Activated CD4-positive, alpha-beta T cell treated with anti-CD3 and anti-CD28 coated beads for 24 hours (primary cell): ENCODE measurements at places on chromosomes 2 and 18.

DNA sequence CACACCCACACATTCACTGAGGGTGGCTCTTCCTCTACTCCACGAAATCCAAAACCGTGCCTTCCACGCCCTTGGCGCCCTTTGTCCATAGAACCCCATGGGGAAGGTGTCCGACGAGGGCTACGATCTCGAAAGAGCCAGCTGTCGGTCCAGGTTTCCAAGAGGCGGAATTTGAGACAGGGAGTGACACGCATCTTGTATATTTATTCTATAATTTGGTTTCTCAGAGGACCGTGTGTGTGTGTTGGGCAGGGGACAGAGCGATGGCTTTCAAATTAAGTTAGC, 726 bp downstream of the C2orf69 start:
- DNase-seq: no peak

DNA sequence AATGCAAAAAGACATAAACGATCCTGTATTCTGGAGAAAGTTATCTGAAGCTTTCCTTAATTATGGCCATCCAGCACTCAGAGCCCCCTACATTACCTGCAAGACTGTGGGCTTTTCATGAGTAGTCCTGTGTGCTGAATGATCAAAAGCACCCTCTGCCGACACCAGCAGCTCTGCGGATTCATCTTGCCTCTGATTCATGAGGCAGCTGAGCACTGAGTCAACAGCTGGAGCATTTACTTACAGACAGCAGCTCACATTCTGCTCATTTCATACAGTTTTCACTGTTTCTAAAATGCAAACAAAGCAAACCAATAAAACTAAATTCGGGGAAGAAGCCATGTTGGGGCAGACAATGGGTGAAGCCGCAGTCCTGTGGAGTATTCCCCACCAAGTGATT, 886.5 kb downstream of the CNTNAP5 start:
- no peak for DNase-seq

DNA sequence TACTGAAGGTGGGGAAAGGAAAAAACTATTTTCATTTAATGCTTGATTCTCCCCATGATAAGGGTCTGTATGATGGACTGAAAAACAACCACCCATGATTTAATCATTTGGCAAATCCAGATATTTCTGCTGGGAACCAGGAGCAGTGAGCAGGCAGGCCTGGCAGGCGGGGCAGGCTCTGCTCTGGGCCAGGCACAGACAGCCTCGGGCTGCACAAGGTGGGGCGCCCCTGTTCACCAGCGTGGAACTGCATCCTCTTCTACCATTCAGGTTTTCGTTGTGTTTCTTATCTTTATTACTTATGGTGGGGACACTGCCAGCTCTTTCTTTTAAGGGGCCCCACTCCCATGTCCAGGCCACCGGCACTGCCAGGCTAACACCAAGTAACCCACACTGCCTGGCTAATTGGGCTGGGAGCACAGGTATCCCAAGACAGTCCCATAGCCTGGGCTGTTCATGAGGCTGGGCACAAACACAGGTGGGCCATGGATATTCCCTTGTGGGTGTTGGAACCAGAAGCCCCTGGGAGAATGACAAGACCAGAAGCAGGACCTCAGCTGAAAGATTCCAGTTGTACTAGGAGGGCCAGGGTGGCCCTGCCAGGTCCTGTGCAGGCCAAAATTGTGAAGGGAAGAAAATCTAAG, 57.1 kb upstream of the RALBP1 start:
- no peak for DNase-seq

GRCh38 chr2:177893880-177894279, 178.7 kb downstream of the PDE11A start:
- DNase-seq: no peak

DNA sequence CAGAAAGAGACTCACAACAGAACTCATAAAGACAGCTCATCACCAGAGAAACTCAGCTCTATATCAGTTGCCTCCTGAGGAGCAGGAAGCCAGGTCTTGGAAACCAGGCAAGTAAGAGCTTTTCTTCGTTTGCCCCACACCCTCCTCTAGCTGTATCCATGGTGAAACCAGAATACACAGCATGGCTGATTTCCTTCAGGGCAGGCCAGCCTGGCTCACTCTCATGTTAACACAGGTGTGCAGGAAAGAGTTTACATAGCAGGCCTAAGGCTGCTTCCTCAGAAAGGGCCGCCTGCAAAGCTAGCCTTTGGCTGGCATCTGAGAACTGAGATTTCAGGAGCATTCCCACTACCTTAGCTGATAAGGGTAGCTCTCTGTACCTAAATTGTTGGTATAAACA, 65.7 kb downstream of the KLHL14 start:
- DNase-seq: no peak

- no peak for DNase-seq
These were observed 191.4 kb downstream of the TMEM163 start for GRCh38 chr2:134527381-134527780.

GRCh38 chr2:47580855-47581600, 178.1 kb downstream of the MSH2 start:
- DNase-seq: no peak

- DNase-seq: no peak
These were observed 297.5 kb downstream of the PIEZO2 start for GRCh38 chr18:10851824-10852319.

DNA sequence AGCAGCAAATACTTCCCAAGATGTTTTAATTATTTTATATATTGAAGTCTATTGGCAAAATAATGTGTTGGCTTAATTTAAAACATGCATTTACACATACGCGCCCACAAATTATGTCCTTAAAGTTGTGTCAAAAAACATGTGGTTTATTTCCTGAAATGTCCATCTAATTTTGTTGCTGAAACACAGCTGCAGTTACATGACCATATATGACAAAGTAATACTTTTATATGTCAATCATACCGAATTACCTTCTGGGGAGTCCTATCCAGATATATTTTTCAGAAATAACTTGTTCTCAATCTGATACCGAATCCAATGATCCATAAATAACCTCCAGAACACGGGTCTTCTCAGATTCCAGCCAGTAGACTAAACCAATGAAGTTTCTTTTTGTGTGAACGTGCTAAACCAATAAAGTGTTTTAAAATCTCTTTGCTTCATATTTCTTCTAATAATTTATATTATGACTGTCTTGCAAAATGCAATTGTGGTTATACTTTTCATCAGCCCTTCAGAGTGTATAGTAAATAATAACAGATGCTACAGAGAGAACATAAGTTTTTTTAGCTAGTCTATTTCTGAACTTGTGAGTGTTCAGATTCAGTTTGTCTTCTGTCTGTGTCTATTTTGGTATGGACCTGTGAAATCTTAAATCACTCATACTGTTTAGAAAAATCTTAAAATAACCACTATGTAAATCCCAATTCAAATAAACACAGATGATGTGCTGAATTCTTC, 2.4 kb downstream of the SCG2 start:
- no peak for DNase-seq

DNA sequence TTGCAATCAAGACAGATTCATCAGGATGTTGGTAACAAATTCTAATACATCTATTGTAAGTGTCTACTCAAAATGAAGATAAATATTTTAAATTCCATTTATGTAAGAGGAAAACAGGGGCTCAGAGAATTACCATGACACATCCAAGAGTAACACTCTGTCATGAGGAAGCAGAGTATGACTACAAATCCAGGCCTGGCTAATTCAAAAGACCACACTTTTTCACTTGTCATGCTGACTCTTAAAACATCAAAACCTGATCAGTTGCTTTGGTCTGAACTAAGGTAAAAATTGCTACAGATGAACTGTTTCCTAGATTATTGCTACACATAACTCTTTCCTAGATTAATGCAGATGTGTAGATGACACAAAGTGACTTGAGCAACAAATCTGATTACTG, 880.6 kb downstream of the TSN start:
- DNase-seq: no peak

DNA sequence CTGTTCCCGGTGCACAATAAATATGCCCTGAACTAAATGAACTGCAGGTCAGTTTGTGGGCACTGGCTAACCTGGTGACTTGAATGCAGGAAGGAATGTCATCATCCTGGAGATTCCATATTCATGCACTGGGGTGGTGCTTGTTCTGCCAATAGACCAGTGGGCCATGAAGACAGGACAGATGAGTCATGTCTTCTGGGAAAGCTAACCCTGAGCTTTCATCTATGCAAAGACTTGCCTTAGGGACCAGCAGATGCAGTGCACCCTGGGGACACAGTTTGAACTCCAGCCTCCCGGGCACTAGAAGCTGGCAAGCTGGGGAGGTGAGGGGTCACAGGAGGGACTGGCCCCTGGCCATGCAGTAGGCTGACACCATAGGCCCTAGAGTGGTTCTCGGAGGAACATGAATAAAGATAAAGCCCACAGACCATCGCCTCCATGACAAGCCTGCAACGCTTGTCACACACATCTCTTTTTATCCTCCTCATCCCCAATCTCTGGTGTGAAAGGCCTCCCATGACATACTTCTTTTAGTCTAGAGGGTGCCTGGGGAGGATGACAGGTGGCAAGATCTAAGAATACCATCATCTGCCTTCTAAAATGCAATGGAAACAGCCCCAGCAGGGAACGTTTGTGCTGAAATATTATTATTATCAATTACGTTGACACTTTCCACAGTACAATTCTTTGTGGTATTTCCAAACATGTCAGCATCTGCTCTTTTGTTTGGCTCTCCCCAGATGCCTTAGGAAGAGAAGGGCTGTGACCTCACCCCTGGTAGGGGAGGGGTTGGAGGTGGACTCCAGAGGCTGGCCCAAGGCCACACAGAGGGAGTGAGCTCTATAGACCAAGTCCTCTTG, 267.4 kb upstream of the RAB6C start:
- no peak for DNase-seq

DNA sequence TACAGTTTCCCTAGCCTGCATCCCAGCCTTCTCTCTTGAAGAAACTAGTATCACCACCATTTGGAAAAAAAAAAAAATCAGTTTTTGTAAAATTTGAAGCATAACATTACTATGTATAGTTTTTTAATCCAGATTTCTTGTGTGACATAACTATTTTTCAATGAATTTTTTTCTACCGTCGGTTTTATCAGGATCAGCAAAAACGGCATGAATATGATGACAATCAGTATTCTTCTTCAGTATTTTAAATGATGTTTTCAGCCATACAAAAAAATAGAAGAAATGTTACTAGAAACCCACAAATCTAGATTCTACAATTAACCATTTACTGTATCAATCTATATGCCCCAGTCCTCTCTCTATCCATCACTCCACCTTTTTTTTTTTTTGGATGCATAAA, 103.9 kb downstream of the MGAT5 start:
- no peak for DNase-seq

DNA sequence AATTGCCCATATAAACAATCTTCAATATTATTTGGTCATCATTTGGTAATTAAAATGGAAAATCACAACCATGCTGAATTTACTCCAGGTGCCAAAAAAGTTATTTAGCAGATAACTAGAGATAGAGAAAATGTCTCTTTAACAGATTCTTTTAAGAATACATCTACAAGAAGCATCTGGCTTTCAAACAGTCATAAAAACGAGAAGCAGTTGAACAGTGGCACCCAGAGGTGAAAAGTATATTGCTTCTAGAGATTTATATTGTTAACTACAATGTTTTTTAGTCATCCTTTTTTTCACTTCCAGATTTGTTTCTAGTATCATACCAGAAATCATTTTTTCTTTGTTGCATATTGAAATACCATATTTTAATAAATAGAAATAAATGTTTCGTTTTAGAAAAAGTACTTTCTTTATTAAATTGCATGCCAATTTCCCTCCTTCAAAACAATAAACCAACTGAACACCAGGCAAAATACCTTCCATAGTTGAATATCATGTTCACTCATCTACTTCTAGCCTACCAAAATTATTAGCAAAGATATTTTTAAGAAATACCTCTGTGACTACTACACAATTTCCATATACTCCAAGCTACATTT, 65.4 kb upstream of the HNRNPA3 start:
- no peak for DNase-seq

DNA sequence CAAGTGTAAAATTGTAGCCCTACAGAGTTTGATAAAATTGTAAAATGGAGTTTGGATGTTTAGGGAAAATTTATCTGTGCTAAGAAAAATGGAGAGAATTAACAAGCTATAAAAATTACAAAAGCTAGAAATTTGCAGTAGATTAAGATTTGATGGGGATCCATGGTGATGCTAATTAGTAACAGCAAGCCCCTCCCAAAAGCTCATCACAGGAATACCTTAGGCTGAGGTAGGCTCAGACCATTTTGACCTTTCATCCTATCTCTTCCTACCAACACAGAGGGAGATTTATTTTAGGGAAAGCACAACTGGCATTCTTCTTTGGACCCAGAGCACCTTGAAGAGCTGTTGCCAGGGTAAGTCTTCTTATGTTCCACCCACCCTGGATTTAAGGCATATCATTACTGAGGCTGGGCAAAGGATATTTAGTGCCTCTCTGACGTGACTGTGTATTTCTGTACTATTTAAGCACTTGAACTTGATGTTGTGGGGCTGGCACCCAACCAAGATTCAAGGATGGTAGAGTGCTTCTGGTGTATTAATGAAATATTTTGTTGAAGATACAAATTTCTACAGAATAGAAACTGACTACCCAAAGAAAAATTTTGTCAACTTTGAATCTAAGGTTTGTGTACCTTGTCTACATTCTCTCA, 70.8 kb upstream of the SLC39A10 start:
- DNase-seq: no peak

DNA sequence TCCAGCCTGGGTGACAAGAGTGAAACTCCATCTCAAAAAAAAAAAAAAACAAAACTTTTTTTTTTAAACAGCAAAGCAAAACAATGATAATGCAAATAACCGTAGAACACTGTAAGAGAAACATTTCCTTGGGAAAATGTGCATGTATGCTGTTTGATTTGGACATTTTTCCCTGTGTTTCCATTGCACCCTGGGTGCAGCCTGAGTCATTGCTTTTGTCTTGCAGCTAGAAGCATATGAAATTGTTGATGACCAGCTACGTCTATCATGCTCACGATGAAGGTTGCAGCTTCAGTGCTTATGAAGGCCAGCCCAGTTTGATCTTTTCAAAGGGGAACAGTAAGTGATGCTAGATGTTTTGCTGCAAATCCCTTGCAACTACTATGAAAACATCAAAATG, 41.5 kb downstream of the MOGAT1 start:
- no peak for DNase-seq

GRCh38 chr18:44370861-44371260, 309.8 kb upstream of the SETBP1 start:
- DNase-seq: no peak

- DNase-seq: no peak
These were observed 23.0 kb upstream of the SMAD2 start for GRCh38 chr18:47953471-47953931.

GRCh38 chr2:216285701-216286100, 86.6 kb downstream of the MARCHF4 start:
- DNase-seq: no peak

DNA sequence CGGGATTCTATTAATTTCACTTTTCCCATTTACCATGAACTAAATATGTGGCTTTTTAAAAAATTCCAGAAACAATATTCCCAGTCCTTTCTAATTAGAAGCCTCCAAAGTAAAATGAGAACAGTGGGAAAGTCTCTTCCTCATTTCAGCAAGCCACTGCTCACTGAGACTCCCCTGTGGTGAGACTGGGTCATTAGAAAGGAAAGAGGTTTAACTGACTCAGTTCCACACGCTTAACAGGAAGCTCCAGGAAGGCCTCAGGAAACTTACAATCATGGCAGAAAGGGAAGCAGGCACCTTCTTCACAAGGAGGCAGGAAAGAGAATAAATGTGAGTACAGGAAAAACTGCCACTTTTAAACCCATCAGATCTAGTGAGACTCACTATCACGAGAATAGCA, 258.9 kb upstream of the CHAC2 start:
- DNase-seq: no peak
